ENCODE measurements at places on chromosomes 4 and X. TPM values are rescaled to one million over a fixed set of nuclear protein-coding genes. Genes with fewer than 3 reads are reported as not detected.

The SLITRK4 gene
- total RNA-seq: not detected

The SH3D19 gene
- 22.9 TPM for total RNA-seq

The HHIP gene
- total RNA-seq: 0.19 TPM

The DDX53 gene
- total RNA-seq: not detected

The PABPC1L2A gene
- total RNA-seq: not detected

The SATL1 gene
- not detected for total RNA-seq

The ZFX gene
- total RNA-seq: 35.0 TPM

The SCD5 gene
- total RNA-seq: 16.6 TPM

The FRAS1 gene
- total RNA-seq: 0.81 TPM

The SSX2B gene
- not detected for total RNA-seq
